ENCODE measurements at places on chromosomes 1 and 21.

DNA sequence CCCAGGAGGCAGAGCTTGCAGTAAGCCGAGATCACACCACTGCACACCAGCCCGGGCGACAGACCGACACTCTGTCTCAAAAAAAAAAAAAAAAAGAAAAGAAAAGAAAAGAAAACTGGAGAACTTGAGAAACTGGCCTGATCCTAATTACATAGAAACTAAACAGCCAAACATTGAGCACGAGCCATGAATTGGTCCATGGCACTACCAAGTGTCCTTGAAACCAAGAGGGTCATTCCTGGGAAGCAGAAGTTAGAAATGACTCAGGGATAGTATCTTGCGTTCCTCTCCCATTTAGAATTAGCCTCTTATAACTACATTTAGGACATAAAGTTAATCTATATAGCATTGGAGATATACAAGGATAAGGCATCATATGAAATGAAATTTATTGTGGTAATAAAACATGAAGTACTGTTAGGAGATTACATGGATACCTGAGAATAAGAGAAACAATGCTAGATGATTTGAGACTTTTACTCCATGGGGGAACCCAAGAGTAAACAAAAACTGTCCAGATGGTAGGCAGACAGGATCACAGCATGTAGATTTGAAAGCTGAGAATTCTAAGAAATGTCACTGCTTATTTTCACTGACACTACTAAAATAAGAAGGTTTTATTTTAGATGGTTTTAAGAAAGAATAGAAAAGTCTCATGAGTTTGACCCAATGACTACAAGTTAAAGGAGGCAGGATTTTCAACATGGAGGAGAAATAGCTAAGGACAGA lies 39.5 kb upstream of the CPLANE2 start:
- DNase-seq, result no peak

DNA sequence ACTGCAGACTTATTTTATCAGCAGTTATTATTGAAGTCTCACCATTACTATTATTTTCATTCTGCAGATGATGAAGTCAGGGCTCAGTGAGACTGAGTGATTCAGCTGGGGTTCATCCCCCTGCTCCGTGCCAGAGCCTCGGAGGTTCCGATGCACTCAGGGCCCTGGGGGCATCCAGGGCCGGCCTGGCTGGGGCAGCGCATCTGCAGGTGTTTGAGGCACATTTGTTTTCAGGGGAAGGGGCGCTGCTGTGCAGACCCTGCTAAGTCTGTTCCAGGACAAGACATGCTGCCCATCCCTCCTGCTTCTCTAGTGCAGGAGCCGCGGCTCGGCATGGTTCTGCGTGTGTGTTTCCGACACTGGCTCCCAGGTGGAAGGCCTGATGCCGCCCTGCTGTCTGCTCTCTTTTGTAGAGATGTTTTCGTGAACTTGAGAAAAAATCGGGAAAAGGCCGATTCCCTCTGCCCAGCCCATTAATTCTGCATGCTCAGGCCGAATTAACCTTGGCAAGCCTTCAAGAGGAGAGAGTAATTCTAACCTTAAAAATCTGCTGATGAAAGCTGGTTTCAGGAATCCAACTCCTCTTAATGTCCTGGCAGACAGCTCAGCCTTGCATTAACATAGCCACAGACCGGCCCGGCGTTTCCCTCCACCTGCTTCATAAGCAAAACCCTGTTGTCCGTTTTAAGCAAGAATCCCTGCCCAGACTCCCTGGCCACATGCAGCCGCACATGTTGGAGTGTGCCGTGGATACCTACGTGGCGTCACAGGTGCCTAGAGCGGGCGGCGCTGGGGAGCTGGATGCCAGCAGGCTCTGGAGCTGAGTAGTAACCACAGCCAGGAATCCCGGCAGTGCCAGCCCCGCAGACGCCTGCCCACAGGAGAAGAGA lies 316.0 kb upstream of the VAMP3 start:
- no peak for DNase-seq

DNA sequence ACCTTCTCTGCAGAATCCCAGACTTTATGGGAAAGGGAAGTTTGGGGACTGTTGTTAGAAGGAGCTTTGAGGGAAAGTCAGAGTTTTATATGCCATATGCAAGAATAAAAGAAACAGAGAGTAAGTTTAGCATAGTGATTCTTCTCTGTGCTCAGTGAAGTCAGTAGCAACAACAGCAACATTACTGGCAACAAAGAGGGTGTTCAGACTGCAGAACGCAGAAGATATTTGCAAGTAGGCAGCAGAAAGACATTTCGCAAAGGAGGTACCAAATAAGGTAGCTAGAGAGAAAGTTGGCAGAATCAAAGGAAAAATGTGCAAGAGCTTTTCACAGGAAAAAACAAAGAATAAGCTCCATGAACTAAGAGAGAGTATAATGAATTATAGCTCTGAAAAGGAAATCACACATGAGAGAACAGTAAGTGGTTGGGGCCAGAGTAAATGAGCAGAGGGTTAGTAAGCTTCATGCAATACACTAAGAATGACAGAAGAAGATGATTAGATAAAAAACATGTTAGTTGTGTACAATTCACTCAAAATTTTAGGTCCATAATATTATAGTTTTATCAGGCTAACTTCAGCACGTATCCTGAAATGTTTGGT lies 98.1 kb downstream of the NEGR1 start:
- DNase-seq, result no peak

DNA sequence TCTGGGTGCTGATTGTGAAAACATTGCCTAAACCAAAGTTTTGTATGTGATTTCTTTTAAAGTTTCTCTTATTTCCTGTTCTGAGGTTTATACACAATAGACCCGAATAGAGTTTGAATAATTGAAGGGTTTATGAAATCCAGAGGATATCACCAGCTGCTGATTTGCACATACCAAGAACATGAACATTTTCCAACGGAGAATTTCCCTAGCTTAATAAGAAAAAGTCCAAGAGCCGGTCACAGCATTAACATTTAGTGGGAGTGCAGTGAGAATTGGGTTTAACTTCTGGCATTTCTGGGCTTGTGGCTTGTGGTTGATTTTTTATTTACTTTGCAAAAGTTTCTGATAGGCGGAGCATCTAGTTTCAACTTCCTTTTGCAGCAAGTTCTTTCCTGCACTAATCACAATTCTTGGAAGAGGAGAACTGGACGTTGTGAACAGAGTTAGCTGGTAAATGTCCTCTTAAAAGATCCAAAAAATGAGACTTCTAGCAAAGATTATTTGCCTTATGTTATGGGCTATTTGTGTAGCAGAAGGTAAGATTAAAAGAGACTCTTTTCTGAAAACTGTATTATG lies at the start of gene CFH:
Gene CFH, plus strand, starts transcription at position 407 of the 579 bp plus-strand sequence. Its CDS starts 75 bp downstream, at position 482.
- DNase-seq, result no peak

DNA sequence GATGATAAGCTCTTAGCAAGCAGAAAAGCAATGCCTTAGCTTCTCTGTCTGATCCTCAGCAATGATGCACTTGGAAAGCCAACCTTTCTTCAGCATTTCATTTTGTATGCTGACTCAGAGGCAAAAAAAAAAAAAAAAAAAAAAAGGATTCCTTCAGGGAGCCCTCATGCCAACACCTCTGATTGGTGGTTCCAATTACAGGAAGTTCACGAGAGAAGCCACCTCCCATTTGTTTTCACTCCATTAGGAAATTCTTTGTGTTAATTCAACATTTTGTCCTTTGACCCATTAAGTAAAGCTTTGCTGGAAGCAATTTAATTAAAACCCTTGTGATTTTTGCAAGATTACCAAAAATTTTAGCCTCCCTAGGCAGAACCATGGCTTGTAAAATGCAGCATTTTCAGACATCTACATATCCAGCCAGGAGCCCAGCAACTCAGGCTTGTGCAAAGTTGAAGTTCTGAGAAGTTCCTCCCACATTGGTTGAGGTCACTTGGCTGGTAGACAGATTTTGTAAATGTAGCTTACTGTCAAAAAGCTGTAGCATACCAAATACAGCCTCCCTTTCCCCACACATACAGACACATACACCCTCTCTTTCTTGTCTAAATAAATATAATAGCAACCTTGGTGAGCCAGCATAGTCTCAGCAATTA lies 27.1 kb upstream of the VTCN1 start:
- no peak for DNase-seq

DNA sequence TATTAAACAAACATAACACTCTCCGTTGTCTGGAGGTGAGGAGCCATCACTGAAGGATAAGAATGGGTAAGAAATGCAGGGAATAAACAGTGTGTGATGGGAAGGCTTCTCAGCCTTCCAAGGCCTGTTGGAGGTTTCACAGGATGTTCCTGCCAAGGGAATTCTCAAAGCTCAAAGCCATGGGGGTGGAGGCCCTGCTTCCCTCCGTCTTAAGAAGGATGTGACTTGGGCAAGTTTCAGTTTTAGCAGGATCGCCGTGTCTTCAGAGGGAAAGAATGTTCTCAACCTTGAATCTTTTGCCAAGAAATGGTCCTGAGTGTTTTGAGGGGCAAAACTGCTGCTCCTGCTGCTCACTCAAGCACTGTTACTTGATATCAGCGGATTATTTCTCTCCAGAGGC lies 41.7 kb upstream of the IL20 start:
- no peak for DNase-seq

GRCh38 chr21:44513389-44514217 lies 26.4 kb downstream of the KRTAP10-1 start:
- DNase-seq, result no peak

- DNase-seq, result no peak
Observed at GRCh38 chr1:166975361-166976129, at the start of gene ILDR2. Gene ILDR2 (minus strand): TSS chr1:166975540. CDS start chr1:166975268, 272 bp downstream.

DNA sequence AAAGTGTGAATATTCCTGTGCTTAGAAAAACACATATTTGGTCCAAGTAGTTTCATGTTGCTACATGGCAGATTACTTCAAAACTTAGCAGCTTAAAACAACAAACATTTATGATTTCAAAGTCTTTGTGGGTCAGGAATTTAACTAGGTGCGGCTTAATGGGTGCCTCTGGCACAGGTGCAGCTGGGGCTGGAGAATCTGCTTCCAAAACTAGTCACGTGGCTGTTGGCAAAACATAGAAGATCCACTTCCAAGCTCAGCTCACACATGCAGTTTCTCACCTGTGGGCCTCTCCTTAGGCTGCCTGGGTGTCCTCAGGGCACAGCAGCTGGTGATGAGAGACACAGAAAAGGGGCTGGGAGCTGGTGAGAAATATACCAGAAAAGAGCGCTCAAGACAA lies 263.4 kb downstream of the TTLL7 start:
- no peak for DNase-seq

DNA sequence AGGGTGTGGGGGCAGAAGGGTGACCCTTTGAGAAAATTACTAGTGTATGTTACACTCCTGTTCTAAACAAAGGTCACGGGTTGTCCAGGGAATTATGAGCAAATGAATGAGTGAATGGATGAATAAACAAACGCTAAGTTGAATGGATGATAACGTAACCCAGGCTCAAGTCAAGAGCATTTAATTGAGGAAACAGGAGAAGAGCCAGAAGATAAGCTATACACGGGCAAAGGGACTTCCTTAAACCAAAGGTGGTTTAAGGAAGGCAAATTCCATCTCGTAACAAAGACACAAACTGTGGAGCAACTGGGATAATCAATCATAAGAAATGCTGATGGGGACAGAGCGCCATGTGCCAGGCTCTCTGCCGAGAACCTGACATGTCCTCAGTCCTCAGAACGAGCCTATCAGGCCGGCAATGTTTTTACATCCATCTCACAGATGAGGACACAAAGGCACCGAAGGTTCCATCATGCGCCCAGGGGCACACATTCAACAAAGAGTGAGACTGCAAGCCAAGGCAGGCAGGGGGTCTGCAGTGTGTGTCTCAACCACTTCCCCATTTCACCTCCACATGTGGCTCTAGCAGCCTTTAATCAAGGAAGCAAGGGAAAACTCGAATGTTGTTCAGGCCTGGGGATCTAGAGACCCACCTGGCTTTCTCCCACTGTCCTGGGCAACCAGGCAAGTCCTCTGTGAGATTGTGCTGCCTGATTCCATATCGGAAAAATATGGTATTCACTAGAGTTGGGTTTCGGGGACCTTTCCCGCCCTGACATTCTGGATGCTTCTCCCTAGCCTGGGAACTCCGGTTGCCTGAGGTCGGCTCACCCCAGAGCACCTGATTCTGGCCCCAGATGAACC lies 126.8 kb upstream of the EDN2 start:
- DNase-seq, result no peak

GRCh38 chr1:242754125-242754524 lies 229.6 kb upstream of the PLD5 start:
- no peak for DNase-seq

DNA sequence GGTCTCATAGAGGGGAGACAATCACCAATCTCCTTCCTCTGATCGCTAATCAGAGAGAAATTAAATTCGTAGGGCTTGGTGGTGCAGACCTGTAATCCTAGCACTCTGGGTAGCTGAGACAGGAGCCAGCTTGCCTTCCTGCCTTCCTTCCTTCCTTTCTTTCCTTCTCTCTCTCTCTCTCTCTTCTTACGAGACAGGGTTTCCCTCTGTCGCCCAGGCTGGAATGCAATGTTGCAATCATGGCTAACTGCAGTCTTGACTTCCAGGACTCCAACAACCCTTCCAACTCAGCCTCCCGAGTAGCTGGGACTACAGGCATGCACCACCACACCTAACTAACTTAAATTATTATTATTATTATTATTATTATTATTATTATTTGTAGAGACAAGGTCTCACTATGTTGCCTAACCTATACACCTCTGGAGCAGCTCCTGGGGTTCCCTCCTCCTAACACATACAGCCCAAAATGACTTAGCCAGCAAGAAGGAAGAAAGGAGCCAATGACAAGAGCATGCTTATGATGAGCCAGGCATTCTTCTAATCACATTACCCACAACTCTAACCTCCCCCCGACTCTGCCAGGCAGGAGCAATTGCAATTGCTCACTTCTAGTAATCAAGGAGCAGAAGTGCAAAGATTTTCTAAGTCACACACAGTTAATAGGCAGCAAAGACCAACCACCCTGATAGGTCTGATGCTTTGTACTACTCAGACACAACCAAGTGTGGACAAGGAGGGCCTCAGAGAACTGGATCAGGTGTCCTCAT lies 105.4 kb upstream of the F3 start:
- DNase-seq, result no peak

DNA sequence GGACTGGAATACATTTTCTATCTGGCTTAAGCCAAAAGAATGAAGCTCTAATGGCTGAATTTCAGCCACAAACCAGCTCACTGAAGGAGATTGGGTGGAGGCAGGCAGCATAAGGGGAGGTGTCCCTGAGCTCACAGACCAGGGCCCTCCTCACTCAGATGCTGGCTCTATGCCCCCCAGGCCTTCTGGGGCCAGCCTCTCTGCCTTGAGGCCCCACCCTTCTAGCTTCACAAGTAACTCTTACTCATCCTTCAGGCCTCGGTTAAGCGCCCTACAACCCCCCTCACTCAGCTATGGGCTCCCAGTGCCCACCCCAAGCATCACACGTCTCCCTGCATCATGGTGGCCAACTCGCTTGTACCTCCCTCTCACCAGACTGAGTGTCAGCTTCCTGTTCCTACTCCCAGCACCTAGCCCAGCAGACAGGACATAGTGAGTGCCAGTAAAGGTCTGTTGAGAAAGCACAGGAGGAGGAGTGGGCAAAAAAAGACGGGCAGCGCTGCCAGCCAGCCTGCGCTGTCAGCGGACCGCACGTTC lies 40.8 kb upstream of the GPR157 start:
- no peak for DNase-seq

DNA sequence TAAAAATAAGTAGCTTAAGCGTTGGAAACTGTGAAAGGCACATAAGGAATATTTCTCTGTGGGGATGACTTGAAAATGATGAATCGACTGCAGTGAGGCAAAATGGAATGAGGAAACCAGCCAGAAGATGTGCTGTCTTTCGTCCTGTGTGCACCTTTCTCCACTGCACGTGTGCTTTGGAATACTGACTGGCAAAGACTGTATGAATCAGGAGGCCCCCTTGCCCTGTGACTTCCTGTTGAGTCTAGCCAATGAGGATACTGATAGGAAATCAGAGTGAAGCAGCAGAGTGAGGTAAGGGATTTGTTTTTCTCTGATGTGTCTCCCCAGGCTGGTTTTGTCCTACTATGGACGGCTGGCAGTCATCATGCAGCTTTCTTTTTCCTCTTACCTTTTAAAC lies 118.2 kb upstream of the ADGRL4 start:
- no peak for DNase-seq
